Activated naive CD4-positive, alpha-beta T cell treated with anti-CD3 and anti-CD28 coated beads, Interleukin-2, amount 50 U/mL, for 72 hours (primary cell): ENCODE measurements at places on chromosomes 1 and 21. TPM values are rescaled to one million over a fixed set of nuclear protein-coding genes. Genes with fewer than 3 reads are reported as not detected.

Gene C1orf141
- 0.41 TPM for total RNA-seq

Gene MTMR11
- 4.5 TPM for total RNA-seq

Gene PPFIA4
- 112 TPM for total RNA-seq

Gene LAMTOR2
- 51.7 TPM for total RNA-seq

Gene SELENBP1
- total RNA-seq, result not detected

Gene SLAMF8
- 0.21 TPM for total RNA-seq

Gene MEX3A
- total RNA-seq, result 0.16 TPM

Gene TP73
- total RNA-seq, result 0.30 TPM

Gene OR2G6
- not detected for total RNA-seq

Gene PHACTR4
- 30.4 TPM for total RNA-seq

Gene EPRS1
- 192 TPM for total RNA-seq

Gene PADI3
- not detected for total RNA-seq

DNA sequence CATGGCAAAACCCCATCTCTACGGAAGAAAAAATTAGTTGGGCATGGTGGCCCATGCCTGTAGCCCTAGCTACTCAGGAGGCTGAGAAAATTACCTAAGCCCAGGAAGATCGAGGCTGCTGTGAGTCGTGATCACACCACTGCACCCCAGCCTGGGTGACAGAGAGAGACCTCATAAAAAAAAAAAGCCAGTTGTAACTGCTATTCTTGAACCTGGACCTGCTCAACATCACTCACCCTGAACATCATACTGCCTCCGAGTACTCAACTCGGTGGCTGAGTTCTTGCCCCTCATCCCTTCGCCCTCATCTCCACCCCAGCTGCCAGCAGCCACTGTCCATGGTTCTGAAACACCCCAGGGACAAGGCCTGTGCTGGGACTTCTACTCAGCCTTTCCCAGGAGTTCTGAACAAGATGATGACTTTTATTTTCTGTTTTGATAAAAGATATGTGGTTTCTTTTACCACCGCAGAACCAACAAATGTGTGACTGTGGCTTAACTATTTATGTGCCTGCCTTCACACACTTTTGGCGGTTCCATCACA lies 5.4 kb upstream of the DISP3 start:
- peak; percentile 24 for DNase-seq

GRCh38 chr1:76627901-76628300 lies 239.4 kb upstream of the ST6GALNAC5 start:
- DNase-seq, result no peak

DNA sequence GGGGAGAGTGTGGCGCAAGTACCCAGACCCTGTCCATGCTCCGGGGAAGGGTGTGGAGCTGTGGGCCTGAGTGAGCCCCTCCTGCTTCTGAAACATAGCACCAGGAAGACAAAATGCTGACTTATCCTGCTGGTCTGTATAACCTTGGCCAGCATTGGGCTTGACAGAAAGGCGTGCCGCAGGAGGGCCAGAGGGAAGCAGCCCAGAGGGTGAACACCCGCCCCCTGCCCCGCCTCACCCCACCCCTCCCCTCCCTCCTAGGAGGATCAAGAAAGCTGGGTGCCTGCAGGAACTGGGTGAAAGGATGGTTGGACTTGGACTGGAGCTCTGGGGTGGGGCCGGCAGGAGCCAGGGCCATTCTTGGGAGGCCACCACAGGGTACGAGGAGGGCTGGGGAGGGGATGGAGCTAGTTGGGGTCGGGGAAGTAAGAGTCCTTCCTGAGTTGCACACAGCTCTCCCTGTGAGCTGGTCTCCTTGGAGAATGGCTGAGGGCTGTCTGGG lies 27.1 kb downstream of the PTPRF start:
- no peak for DNase-seq

- no peak for DNase-seq
These were observed 6.3 kb upstream of the CAMSAP2 start for GRCh38 chr1:200732438-200732837.

DNA sequence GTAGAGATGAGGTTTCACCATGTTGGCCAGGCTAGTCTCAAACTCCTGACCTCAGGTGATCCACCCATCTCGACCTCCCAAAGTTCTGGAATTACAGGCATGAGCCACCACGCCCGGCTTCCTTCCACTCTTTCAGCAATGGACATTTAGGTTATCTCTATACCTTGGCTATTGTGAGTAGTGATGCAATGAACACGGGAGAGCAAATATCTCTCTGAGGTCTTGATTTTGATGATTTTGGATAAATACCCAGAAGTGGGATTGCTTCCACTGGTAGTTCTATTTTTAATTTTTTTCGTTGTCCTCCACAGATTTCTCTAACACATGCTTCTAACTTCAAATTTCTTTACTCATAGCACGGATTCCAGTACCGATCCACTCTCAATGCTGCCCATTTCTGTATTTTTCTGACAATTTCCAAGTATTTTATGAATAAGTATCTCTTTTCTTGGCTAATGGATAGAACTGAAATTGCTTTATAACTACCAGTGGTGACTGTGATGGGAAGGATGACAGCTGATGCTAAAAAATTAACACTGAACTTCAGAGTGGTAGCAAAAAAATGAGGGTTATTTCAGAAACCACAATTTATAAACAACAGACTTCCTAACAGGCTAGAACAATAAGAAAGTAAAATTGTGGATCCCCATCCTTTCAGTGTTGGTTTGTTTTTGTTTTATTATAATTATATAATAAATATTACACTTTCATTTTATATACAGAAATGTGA lies 327.5 kb upstream of the RUNX1 start:
- DNase-seq, result no peak

DNA sequence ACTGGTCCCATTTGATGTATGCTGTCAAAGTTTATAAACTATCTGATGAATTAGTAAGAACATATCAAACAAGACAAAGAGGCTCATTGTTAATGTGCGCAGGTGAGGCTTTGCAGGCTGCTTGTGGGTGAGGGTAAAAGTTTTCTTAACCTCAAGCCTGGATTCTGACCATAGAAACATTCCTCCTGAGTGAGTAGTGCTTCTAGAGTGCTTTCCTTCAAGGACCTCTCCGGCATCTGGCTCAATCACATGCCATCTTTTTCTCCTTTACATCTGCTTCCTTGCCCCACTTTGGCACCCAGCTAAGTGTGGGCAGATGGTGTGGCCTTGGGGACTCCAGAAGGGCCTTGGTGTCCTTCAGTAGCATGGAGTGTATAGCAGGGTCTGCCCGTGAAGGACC lies 104.0 kb downstream of the ROR1 start:
- no peak for DNase-seq

GRCh38 chr1:25978403-25978802 lies 19.5 kb downstream of the PAFAH2 start:
- DNase-seq, result no peak

DNA sequence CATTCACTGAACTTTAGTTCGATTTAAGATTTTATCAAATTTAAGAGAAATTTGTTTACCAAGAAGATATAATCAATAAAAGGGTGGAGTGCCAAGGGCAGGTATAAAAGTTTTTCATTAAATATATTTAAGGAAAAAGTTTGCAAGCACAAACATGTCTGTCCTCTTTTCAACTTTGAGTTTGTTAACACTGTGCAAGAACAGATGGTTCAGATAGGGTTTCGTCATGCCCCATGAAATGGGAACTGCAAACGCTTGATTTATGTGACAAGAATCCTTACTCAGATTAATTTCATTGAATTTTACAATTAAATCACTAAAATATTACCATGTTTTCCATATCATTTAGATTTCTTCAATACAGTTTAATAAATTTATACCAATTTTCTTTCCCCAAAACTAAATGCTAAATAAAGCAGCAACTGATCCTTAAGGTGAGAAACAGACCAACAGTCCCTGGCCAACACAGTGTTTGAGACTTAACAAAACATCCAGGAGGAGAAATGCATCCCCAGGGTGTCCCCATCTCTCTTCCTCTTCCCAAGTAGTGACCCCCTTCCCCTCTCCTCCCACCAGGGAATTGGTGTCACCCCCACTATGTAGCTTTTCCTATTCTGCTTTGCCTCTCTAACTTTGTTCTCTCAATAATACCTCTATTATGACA lies 292.9 kb downstream of the LTN1 start:
- no peak for DNase-seq

GRCh38 chr1:41503538-41504113 lies 19.1 kb upstream of the EDN2 start:
- DNase-seq, result no peak

DNA sequence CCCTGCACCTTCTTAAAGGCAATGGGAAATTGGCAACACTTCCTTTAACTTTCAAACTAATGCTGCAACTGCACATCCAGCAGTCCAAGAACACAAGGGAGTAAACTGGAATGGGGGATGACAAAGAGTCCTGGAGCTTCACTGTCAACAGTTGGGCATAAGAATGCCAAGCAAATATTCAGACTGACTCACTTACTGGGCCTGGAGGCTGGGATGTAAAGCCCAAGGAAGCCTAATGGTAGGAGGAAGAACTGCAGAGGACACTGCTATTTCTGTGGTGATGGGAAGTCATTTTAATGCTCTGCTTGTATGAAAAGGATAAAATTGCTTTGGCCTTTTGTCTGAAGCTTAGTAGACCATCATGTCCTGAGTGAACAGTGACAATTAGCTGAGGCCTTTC lies 15.7 kb upstream of the DMRTA2 start:
- DNase-seq, result no peak

GRCh38 chr1:94231746-94232145 lies 5.6 kb downstream of the ARHGAP29 start:
- no peak for DNase-seq

- DNase-seq, result no peak
These were observed 338.3 kb downstream of the SIPA1L2 start for GRCh38 chr1:232291681-232292080.

DNA sequence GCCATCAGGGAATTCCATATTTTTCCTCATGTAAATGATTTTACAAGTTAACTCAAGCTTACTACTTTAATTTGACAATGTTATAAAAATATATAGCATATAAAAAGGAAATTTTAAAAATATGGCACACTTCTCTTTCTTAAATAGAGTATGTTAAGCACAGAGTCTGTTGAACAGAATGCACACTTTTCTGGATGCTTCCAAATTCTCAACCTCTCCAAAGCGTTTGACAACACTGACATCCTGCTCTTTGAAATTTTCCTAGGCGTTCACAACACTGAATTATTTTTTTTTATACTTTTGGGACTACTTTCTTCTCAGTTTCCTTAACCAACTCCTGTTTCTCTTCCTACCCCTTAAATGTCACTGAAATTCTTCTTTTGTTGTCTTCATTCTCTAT lies 117.8 kb upstream of the PLXNA2 start:
- DNase-seq, result no peak

- no peak for DNase-seq
These were observed 149.8 kb downstream of the PDE4B start for GRCh38 chr1:65942476-65942875.

DNA sequence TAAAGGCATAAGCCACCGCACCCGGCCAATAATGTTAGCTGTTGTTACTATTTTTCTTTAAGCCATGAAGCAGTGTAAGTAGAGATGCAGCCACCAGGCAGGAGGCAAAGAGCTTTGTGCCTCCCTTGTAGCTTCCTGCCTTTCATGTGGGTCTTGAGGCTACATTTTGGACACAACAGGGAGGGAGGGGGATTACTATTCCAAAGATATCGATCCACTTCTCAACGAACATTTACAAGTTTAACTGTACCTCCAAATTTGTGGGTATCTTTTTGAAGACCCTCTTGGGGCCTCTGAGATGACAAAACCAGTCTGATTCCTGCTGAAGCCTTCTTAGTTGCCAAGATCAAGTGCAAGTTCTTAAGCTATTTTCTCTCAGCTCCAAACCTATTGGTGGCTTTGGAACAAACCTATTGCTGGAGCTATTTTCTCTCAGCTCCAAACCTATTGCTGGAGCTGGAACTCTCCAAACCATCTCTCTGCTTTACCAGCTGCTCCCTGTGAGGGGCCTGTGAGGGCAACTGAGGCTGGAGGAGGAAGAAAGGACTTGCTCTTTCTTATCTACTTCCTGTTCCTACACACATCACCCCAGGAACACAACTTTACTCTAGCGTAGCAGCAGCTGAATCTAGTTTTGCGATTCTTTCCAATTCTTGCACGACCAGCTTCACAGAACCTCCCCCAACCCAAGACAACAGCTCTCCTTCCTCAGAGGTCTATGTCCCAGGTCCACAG lies 16.1 kb upstream of the RCAN3 start:
- no peak for DNase-seq

DNA sequence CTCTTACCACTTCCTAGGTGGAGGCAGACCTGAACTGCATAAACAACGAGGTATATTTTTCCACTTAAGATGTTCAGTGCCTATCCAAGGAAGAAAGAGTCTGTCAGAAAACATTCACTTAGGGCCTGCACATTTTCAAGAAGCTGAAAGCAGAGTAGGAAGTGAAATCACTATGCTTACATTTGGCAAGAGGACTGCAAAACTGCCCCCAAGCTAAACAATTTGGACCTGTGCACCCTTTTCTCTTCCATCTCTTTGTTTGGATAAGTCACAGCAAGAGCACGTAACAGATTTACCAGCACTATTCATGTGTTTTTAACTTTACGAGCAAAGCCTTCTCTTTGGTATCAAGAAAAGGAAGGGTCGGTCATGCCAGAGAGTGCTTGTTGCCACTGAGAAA lies 13.2 kb upstream of the BEND5 start:
- DNase-seq, result no peak

GRCh38 chr1:198637916-198638437 lies 863 bp upstream of the PTPRC start:
- no peak for DNase-seq

DNA sequence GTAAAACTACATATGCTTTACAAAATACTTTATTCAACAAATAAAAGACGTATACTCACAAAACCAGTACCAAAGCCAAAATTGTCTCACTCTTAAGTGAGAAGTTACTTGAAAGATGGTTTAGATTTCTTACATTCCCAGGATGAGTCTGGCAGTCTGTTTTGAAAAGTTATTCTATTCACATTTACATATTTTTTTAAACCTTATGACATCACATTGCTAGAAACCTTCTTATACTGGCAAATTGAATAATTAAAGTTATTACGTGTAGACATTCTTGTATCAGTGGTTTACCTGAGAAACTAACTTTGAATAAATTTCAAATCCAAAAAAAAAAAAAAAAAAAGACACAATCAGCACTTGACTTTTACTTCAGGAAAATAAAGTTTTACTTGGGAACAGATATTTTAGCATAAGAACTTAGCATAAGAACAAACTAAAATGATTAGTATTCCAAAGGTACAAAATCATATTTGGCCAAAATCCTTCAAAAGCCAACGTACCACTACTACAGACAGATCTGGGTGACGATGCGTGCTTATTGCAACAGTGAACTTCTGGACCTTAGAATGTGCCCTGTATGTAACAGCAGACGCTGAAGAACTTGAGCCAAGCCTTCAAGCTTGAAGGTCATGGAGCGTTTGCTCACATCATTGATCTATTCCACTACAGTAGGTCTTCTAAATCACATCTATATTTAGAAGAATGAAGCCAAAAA lies 2.5 kb downstream of the CDC42BPA start:
- DNase-seq, result no peak

DNA sequence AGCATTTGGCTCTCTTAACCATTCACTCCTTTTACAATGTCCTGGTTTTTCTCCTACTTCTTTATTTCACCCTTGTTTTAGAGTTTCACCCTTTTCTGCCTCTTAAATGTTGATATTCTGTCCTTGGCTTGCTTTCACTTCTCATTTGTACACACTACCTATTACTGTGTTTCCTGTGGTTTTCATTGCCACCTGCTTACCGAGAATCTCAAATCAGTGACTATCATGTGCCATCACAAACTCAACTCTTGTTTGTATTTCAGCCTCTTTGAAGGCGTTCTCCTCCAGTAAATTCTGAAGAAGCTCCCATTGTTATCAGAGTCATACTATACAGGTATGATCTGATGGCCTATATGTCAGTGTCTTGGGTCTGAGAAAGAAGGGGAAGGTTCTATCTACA lies 65.7 kb downstream of the NPHS2 start:
- DNase-seq, result no peak

GRCh38 chr1:181091309-181092040 lies 3.0 kb downstream of the IER5 start:
- no peak for DNase-seq

GRCh38 chr1:164801246-164801731 lies 242.3 kb downstream of the PBX1 start:
- DNase-seq, result no peak
